Hematopoietic multipotent progenitor cell treated with erythropoietin and hydrocortisone succinate and interleukin-3 and kit ligand, for 17 days (in vitro differentiated cells): ENCODE measurements at places on chromosomes 12 and 14.

DNA sequence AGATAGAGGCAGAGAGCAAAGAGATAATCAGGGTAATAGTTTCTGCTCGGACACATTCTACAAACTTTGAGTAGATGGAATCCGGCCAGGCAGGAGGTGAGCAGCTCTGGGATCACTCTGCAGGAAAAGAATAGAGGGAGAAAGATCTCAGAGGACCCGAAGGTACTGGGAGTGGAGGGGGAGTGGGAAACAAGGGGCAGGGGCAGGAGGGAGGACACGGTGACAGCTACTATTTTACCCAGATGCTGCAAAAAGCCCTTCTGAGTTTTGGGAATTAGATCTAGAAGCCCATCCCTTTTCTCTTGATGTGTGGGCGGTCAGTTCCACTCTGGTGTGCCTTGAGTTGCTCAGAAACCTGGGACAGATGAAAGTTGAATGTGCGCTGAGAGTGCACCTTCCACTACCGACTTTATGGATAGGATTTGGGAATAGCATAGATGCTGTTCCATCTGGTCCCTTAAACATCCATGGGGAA is 556 bp downstream of the GPRC5A start:
- no peak for DNase-seq

- no peak for DNase-seq
Measured at GRCh38 chr12:87690236-87690810, 338.9 kb downstream of the C12orf50 start.

GRCh38 chr14:105806568-105806967 is 280.2 kb downstream of the TMEM121 start:
- DNase-seq, result no peak

- DNase-seq, result no peak
Measured at GRCh38 chr14:100810861-100811461, 15.0 kb upstream of the MEG3 start.

DNA sequence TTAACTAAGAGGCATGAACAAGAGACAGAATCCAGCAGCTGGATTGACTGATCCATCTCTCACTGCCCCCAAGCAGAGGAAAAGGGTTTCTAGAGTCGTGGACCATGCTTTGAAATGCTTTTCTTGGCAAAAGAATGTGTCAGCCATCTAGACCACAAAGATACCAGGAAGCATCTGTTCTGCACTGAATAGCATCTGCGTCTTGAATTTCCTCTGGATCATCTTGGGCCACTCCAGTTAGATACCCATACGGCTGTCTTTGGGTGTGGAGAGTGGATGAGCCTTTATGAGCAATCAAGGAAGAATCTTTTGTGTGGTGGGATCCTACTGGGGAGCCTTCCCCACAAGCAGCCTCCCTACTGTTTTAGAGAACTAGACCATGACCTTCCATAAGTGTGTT is 16.0 kb upstream of the RFX4 start:
- DNase-seq, result no peak

DNA sequence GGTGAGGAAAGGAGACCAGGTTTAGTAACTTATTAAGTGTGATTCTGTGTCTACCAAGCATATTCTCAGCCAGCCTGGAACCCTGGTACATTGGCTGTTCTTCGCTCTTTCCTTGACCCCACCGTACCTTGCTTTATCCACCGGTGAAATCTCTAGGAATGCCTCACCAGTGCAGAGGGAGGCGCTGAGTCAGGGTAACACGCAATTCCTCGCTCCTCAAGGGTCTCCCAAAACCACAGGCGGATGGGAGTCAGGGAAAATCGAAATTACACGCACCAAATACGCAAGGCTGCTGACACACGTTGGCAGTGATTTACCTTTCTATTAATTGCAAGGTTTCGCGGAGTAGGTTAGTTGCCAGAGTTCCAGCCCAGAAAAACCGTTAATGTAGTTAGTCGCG is 845 bp downstream of the L3HYPDH start:
- no peak for DNase-seq

- no peak for DNase-seq
Measured at GRCh38 chr14:90061685-90062126, at the start of gene KCNK13. TSS of gene KCNK13 (plus strand) at chr14:90061994. CDS start at chr14:90062206, 212 bp downstream.

- no peak for DNase-seq
Measured at GRCh38 chr12:80676856-80677255, 30.6 kb upstream of the MYF6 start.

- DNase-seq, result no peak
Measured at GRCh38 chr14:91893669-91894068, 26.3 kb upstream of the TC2N start.

GRCh38 chr14:85466678-85467077 is 63.3 kb upstream of the FLRT2 start:
- DNase-seq, result no peak

DNA sequence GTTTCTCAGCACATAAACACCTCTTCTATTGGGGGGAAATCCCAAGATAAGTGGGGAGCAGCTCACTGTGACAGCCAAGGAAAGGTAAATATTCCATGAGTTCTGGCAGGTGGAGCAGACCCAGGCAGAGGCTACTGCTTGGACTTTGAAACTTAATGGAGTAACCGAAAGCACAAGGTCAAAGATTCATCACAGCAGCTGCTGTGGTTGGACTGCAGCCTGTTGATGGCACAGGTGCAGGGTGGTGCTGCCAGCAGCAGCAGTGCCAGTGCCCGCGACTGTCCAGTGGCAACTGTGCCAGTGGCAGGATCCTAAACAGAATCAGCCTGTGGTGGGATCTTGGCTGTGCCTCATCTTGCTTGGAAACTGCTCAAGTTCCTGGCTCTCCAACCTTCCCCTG is 81.4 kb upstream of the ARID2 start:
- DNase-seq, result no peak

DNA sequence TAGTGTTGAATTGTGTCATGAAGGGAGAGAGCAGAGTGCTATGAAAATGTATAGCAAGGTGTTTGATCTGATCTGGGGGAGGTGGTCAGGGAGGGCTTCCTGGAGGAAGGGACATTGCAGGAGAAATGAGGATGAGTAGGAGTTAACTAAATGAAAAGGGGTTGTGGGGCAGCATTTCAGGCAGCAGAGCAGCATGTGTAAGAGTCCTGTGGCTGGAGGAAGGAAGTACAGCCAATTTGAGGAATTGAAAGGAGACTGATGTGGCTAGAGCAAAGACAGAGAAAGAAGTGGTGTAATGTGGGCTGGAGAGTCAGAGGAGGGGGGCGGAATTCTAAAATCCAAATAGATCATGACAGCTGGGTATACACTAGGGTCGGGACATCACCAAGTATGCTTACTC is 20.5 kb downstream of the NPC2 start:
- DNase-seq, result no peak

DNA sequence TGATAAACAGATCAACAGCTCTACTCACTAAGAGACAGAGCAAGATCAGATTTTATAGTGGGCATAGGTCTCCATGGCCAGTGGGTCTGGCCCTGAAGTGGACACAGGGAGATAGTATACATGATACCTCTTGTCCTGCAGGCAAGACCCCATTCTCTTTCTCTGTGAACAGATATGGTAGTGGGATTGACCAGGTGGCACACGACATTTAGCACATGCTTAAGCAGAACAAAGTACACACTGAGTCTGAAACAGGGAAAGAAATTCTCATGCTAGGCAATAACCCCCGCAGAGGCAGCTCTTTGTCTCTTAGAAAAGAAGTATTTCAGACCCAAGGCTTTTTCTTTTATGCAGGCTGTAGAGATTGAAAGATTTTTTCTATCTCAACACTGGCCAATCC is 1331.2 kb downstream of the FSCB start:
- DNase-seq, result no peak

DNA sequence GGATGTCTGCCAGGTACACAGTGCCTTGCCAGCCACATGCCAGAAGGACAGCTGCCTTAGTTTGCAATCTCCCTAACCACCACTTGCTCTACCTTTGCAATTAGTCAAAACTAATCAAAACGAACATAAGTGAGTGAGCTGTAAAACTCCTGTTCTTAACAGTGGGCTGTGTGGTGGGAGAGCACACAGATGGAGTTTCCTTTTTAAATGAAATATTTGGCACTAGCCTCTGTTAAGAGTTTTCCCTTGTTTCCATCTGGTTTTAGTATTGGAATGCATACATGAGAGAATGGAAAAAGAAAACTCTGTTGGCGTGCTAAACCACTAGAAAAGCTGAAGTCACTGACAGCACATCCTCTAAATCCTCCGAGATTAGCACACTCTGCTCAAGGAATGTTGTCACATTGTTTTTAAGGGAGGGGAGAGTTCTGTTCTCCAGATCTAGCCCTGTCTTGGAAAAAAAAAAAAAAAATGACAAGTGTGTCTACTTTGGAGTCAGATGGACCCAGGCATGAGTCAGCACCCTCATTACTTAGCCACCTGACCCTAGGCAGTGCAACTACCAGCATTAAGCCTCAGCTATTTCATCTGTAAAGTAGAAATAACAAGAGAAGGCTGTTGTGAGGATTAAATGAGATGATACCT is 83.9 kb downstream of the STXBP6 start:
- DNase-seq, result no peak
